ENCODE measurements at places on chromosomes 12 and 14.

DNA sequence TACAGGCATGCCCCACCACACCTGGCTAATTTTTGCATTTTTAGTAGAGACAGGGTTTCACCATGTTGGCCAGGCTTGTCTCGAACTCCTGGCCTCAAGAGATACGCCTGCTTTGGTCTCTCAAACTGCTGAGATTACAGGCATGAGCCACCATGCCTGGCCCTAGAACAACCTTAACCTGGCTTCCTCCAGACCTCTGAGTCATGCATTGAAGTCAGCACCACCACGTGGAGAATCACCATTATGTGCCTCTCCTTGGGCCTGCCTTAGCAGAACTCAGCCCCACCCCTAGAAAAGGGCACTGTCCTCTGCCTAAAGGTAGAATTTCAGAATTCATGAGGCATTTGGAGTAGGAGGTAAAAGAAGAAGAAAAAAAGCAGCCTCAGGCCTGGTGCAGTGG lies 49.0 kb downstream of the LIMA1 start:
- DNase-seq = no peak

- no peak for DNase-seq
Measured at GRCh38 chr12:8958066-8958465, 8.6 kb upstream of the M6PR start.

DNA sequence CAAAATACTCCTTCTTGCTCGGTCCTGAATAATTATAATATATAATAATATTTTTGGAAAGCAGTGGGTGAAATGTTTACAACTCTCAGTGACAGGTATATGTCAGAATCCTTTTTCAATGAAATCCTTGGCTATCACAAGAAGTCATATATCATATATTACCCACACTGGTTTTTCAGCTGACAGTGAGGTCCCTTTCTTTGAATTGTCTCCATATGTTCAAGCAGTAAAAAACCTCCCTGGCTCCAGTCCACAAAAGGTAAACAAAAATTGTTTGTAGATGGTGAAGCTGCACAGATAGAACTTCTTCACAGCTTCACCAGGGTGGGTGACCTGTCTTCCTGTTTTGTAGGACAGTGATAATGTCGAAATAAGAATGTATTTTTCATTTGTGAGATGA lies 44.0 kb downstream of the A2ML1 start:
- DNase-seq = no peak

DNA sequence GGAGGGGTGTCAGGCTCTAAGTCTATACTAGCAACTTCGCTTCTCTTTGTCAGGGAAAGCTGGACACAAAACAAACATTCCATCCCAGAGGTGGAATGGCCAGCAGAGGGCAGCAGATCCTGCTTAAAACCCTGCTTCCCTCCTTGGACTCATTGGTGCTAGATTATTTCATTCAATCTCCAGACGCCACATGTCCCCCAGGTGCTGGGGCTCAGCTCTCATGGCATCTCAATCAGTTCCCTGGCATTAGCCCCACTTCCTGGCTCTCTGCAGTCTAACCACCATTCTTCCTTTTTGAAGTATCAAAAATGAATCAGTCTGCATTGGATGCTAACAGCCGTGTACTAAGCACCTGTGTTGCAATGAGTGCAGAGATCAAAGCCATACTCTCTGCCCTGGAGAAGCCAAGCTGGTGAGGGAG lies 8.1 kb upstream of the PPP1R1A start:
- peak; percentile 82 for DNase-seq

DNA sequence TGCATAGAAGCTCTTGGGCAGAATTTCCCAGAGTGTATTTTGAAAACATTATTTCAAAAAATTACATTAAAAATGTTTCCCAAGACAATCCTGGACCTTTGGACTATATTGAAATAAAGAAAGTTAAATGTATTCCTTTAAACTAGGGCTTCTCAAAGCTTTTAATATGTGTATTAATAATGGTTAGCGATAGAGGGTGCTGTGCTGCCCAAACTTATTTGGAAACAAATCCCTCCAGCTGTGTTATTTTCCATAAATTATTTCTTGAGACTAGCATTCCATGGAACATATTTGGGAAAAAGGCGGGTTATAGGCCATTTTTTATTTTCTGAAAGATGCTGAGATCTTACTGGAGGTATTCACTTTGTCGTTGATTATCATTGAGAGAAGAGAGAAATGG lies 397.8 kb upstream of the MIS18BP1 start:
- DNase-seq = no peak

- DNase-seq = no peak
Measured at GRCh38 chr14:103552011-103552845, 10.2 kb downstream of the BAG5 start.

DNA sequence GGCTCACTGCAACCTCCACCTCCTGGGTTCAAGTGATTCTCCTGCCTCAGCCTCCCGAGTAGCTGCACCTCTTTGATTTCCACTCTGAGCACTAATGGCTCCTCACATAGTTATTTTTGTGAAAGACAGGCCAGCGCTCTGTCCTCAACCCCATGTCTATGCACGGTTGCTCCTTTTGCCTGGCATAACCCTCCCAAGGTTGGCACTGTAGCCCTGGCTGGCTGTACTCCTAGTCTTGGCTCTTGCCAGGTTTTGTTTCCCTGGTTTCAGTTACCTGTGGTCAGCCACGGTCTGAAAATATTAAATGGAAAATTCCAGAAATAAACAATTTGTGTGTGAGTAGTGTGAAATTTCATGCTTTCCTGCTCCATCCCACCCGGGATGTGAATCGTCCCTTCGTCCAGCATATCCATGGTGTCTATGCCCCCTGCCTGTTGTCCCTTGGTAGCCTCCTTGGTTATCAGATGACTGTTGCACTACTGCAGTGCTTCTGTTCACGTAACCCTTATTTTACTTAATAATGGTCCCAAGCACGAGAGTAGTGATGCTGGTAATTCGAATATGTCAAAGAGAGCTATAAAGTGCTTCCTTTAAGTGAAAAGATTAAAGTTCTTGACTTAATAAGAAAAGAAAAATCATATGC lies 12.3 kb upstream of the DCD start:
- DNase-seq = no peak

- no peak for DNase-seq
Measured at GRCh38 chr12:112524676-112525425, 106.1 kb downstream of the PTPN11 start.

GRCh38 chr14:99760817-99761216 lies 32.4 kb upstream of the EML1 start:
- no peak for DNase-seq

DNA sequence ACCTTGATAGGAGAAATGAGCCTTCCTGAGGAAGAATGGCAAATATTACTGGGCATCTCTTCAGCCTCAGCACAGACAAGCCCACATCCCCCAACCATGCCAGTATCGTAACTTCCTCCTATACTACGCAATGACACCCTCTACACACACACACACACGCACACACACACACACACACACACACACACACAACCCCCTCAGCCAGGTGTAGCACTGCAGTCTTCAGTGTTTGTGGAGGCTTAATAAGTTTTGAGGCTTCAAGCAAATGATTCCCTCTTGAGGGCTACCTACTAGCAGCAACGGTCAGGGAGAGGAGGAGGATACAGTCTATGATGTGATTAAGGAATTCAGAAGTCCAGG lies 1.6 kb downstream of the DGKA start:
- peak; percentile 48 for DNase-seq

DNA sequence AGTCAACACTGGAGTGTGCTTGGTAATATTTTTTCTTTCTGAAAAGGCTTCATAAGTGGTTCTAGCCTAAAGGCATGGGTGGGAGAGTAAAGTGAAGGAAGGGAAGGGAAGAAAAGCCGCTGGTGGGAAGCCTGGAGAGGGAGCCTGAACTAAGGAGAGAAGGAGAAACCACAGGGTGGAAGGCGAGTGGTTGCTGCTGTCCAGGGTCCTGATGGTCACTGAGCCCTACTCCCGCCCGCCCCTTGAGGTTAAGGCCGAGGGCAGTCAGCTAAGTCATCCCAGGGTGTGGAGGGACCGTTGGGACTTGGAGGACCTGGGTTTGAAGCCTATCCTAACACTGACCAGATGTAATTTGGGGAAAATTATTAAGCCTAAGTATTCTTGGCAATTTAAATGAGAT lies 189.1 kb downstream of the PIWIL1 start:
- no peak for DNase-seq

- no peak for DNase-seq
Measured at GRCh38 chr12:3061501-3062215, 15.5 kb upstream of the TSPAN9 start.

DNA sequence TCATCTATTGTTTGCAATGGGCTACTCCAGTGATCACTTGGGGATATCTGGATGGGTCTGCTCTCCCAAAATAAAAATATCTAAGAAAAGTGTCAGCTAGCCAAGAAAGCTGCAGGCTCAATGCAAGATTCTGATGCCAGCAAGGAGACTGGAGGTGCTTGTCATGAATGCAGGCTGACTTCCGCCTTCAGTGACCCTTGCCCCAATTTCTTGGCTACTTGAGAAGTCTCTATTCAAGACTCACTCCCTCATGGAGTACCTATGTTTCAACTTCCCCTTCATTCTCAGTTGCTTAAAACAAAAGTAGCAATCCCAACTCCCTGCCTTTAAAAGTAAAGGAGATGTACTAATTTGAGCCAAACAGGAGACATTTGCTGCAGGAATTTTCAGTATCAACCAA lies 123.9 kb downstream of the GPR65 start:
- no peak for DNase-seq
